ENCODE measurements at places on chromosomes 2 and 18.

DNA sequence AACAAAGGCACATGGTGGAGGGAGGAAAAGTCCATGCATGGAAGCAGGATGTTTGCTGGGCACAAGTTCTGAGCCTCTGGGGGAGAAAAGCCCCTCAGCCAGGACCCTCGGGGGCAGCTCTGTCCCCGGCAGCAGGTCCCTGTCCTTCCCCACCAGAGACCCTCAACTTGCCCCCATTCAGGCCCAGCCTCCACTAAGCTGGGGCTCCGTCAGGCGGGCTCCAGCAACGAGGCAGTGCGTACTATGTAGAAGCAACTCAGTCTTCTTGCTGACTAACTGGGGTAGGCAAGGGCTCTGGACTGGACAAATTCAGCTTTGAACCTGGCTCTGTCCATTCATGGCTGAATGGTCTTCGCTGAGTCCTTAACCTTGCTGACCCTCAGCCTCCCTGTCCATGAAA, 23.0 kb downstream of the CFAP65 start:
- no peak for DNase-seq

GRCh38 chr2:106163948-106164545, 30.1 kb downstream of the UXS1 start:
- DNase-seq: peak; percentile 22

GRCh38 chr2:27118525-27119329, at the start of gene CGREF1:
TSS of gene CGREF1 (minus strand) at chr2:27119128. CDS start at chr2:27104366, 14,762 bp downstream.
- no peak for DNase-seq

- DNase-seq: no peak
Observed at GRCh38 chr2:47735912-47736311, 47.0 kb upstream of the MSH6 start.

DNA sequence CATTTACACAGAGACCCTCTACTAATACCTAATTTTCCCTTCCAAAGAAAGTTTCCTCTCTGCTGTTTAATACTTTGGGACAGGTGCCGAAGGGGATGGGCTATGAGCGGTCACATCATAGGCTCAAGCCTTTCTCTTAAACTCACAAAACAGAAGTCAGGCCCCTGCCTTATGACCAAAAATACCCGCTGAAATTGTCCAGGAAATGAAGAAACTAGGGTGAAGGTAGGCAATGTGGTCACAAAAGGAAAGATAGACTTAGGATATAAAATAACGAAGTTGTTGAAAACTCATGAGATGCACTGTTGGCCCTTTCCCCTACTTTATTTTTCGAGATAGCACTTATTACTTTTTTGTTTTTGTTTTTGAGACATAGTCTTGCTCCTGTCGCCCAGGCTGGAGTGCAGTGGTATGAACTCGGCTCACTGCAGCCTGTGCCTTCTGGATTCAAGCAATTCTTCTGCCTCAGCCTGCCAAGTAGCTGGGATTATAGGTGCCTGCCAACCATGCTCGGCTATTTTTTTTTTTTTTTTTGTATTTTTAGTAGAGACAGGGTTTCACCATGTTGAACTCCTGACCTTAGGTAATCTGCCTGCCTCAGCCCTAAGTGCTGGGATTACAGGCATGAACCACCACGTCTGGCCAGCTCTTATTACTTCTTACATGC, 16.3 kb downstream of the SLC8A1 start:
- DNase-seq: no peak

GRCh38 chr2:95292623-95293260, 4.4 kb upstream of the KCNIP3 start:
- no peak for DNase-seq

- no peak for DNase-seq
Observed at GRCh38 chr2:219611306-219611705, 13.6 kb downstream of the STK11IP start.

DNA sequence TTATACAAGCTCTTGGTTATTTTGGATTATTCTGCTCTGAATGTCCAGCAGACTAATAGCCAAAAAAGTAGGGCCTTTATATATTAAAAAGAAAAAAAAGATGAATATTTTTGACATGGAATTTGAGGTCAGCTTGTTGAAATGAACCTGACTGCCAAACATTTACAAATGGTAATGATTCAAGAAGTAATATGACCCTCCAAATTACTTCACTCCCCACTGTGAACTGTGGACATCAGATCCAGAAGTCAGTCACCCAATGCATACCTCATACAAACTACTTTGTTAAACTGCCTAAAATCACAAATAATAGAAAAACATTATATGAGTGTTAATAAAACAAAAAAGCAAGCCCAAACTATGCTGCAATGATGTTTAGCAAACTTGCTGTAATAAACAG, 10.0 kb downstream of the EPG5 start:
- DNase-seq: peak; percentile 72

- DNase-seq: peak; percentile 69
Observed at GRCh38 chr2:223513771-223514455, 88.2 kb downstream of the SCG2 start.

- no peak for DNase-seq
Observed at GRCh38 chr2:28624793-28625701, 126.6 kb upstream of the PPP1CB start.

DNA sequence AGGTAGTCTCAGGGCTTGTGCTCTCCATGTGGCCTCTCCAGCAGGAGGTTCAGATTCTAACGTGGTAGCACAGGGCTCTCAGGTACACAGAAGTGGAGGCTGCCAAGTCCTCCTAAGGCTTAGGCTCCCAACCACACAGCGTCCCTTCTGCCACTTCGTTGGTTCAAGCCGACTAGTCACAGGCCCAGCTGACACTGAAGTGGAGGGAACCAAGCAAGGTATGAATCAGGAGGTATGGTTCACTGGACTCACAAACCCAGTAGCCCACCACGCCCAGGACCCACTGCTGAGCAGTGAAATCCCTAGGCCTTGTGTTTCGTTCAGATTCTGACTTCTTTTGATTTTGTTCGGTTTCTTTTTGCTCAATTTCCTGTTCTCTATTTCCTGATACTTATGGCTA, 46.0 kb upstream of the SEC11C start:
- DNase-seq: no peak

GRCh38 chr2:100291152-100291970, 30.9 kb downstream of the LONRF2 start:
- DNase-seq: peak; percentile 98

GRCh38 chr2:145157741-145158591, 638.0 kb upstream of the ZEB2 start:
- peak; percentile 95 for DNase-seq

- DNase-seq: no peak
Observed at GRCh38 chr2:204477358-204477950, 67.8 kb upstream of the PARD3B start.

Measured in fibroblast of mammary gland (primary cell).